Lower leg skin (tissue), 4 donors: ENCODE measurements at places on chromosomes 12 and 14.

DNA sequence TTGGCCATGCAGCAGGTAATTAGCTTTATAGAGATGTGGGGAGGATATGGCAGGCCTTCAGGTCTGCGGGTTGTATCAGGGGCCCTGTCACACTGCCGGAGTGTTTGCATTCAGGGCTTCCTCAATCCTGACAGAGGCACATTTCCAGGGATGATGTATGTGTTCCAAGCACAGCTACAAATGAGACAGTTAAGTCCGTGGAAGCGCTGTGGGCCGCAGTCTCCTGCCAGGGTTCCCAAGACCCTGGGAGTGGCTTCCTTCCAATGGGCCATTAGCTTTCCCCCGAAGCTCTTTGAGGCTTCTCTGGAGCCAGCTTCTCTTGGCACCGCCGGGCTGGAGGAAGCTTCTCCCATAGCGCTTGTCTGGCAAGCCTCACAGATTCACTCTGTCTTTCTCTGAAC, 1524.7 kb upstream of the TMEM132C start:
- DNase-seq: no peak

GRCh38 chr14:62097072-62097471, 334.9 kb downstream of the SNAPC1 start:
- no peak for DNase-seq

GRCh38 chr12:77837876-77838291, 7.2 kb downstream of the NAV3 start:
- DNase-seq: no peak

GRCh38 chr14:24844011-24844410, 205.9 kb downstream of the STXBP6 start:
- DNase-seq: no peak

- DNase-seq: no peak
These were observed 250.2 kb downstream of the TRHDE start for GRCh38 chr12:72522411-72522810.
